IPS DF 6.9 (cell line): ENCODE measurements at places on chromosomes 5 and 9.

GRCh38 chr9:95447660-95448420 lies 68.9 kb downstream of the PTCH1 start:
- peak; percentile 18 for DNase-seq

- no peak for DNase-seq
Measured at GRCh38 chr5:53856506-53856905, 296.1 kb downstream of the NDUFS4 start.

GRCh38 chr5:68007451-68007850 lies 208.1 kb upstream of the PIK3R1 start:
- DNase-seq = no peak

GRCh38 chr9:34430843-34431437 lies 27.4 kb downstream of the FAM219A start:
- peak; percentile 39 for DNase-seq

- no peak for DNase-seq
Measured at GRCh38 chr5:97009212-97009898, 73.5 kb downstream of the LNPEP start.
